Activated T-helper 17 cell treated with anti-CD3 and anti-CD28 coated beads, Interleukin-2, amount 50 U/mL, for 72 hours (primary cell): ENCODE measurements at places on chromosomes 5 and 9. TPM values are rescaled to one million over a fixed set of nuclear protein-coding genes. Genes with fewer than 3 reads are reported as not detected.
A peak's percentile ranks its signal among the peaks of the same experiment; 100 is the strongest.

GRCh38 chr9:126752376-126752775, 52.5 kb upstream of the ZBTB43 start:
- ATAC-seq: no peak

DNA sequence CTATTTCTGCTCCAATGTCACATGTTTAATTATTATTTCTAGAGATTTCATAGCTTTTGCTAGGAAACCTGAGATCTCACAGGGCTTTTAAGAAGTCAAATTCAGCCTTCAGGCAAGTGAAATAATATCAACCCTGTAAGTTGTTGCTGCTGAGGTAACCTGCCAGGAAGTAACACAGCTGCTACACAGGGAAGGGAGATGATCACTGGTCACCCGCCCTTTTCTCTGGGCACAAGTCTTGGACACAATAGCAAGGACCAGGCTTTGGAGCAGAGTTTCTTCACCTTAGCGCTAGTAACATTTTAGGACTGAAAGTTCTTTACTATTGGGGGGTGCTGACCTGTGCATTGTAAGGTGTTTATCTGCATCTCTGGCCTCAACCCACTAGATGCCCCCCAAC, 50.1 kb downstream of the PTTG1 start:
- ATAC-seq: no peak

DNA sequence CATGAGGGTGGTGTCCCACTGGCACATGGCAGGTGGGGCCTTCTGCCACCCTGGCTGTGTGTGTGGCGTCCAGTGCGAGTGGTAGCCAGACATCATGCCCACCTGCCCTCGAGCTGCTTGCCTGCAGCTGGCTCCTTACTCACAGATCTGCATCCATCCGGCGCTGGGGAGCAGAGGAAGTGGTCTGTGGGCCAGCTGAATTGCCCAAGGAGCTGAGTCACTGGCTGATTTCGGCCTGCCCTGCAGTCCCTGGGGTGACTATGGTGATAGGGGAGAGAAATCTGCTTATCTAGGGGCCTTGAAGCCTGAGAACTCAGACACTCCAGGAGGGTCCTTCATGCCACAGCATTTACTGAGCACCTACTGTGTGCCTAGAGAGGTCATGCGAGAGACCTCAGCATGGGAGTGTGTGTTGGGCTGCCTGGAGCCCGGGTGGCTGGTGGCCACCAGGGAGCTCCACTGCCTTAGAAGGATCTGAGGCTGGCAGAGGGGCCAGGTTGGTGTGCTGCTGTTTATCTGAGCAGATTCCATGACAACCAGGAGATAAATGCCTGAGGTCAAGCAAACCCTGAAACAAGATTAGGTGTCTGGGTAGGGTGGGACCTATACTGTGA, 57.1 kb downstream of the SLC22A5 start:
- ATAC-seq: peak; percentile 67

The APBA1 gene
- 3.8 TPM for total RNA-seq

DNA sequence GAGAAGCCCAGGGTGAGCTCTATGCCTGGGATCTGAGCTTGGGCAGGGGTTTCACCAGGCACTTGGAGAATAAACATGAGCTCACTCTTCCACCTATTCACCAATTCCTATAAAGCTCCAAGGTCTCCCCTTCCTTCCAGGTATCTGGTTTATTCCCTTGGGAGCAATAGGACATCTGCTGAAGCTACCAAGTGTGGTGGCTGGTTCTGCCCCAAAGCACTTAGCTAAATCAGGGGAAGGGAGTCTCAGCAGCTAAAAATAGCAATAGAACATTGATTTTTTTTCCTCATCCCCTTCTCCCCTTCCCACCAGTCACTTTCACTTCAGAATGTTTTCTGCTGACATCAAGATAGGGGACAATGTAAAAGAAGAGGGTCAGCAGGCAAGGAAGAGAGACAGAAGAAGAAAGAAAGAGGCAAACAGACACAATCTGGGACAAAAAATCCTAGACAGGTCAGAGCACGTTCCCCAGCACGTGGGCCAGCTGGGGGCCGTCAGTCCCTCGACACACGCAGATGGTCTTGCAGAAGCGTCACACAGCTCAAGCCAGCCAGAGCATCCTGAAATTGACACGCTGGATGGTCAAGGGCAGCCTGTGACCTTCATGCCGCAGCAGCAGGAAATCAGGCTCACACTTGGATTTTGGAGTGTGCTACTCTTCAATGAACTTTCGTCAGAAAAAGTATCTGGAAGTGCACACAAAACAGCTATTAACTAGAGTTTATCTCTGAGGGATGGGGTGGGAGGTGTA, 176.0 kb downstream of the ZNF608 start:
- no peak for ATAC-seq

The FABP6 gene
- 0.87 TPM for total RNA-seq

DNA sequence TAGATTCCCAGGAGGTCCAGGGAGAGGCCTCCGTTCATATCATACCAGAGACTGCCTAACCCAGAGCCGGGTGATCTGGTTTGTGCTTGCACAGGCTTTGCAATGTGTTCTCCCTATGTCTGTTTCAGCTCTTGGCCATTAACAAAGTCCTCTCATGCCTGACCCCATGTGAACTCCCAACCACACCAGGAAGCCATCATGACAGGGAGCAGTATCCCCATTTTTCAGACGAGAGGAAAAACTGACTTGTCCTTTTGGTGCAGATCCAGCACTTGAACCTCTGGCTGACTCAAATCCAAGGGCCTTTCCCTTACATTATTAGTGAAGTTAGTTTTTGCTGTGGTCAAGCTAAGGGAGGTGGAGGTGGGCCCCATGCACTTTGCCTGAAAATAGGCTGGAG, 58.4 kb downstream of the TEX10 start:
- ATAC-seq: no peak

The FAM120A gene
- 151 TPM for total RNA-seq

The CCL27 gene
- 1.6 TPM for total RNA-seq

The SET gene
- total RNA-seq: 598 TPM

The PCDHA9 gene
- not detected for total RNA-seq

The GPR150 gene
- total RNA-seq: 0.61 TPM

- ATAC-seq: no peak
Measured at GRCh38 chr9:85744480-85744879, 2.7 kb upstream of the AGTPBP1 start.

- ATAC-seq: no peak
Measured at GRCh38 chr5:120615967-120616645, 152.0 kb downstream of the PRR16 start.

The PAEP gene
- total RNA-seq: not detected

The CNTNAP3 gene
- total RNA-seq: not detected

- ATAC-seq: no peak
Measured at GRCh38 chr9:127809002-127809539, 6.4 kb downstream of the FPGS start.

GRCh38 chr9:126695186-126695585, 81.5 kb downstream of the LMX1B start:
- no peak for ATAC-seq

DNA sequence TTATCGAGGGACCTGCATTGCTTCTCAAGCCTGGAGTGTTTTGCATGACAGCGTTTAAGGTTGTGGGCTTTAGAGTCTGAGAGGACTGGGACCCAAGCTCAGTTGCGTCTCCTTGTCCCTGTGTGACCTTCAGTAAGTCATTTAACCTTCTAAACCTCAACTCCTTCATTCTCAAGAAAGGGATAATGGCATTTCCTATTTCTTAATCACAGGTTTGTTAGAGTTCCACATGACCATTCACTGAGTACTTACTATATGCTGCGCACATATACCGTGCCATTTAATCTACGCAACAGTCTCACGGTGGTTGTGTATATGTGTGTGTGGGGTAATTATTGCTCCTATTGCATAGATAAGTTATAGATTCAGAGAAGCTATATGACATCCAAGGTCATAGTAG, 76.3 kb downstream of the MACROH2A1 start:
- no peak for ATAC-seq

- no peak for ATAC-seq
Measured at GRCh38 chr5:35294017-35294416, 63.7 kb upstream of the PRLR start.

- ATAC-seq: no peak
Measured at GRCh38 chr5:127015716-127016115, 14.6 kb downstream of the MARCHF3 start.

DNA sequence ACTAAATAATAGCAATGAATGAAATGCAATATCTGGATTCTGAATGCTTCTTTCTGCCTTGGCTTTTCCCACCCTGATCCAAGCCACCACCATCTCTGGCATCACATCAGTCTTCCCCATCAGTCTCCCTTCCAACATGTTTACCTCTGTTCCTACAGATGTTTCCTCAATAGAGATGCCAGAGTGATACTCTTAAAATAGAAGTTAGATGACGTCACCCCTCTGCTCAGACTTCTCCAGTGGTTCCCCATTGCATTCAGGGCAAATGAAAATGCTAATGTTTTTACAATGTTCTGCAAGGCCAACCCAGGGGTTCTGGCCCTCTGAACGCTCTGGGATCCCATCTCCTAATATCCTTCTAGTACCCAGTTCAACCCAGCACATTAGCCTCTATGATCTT, 305.8 kb downstream of the TRIM32 start:
- ATAC-seq: no peak

The PCDHAC1 gene
- total RNA-seq: not detected

GRCh38 chr9:90307167-90307833, 335.3 kb downstream of the DIRAS2 start:
- ATAC-seq: no peak

- ATAC-seq: no peak
Measured at GRCh38 chr9:132116583-132116982, 36.9 kb upstream of the MED27 start.

DNA sequence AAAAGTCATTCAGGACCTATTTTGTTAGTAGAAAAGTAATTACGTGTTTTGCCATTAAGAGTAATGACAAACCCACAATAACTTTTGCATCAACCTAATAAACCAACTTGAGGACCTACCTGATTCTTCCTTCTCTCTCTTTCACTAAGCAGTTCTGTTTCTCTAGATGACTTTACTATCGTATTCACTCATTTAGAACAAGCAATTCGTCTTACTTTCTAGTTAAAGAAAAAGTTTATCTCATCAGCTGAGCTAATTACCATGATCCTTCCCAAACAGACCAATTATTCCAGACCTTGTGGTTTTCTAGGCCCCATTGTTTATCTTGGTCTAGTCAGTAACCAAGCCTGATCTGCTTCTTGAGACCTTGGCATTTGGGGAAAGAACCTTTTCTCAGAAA, 49.6 kb upstream of the PRDM9 start:
- no peak for ATAC-seq

- peak; percentile 64 for ATAC-seq
Measured at GRCh38 chr5:135565725-135566421, 12.9 kb downstream of the CXCL14 start.

The PRKACG gene
- not detected for total RNA-seq

GRCh38 chr9:21016701-21017491, 14.5 kb downstream of the HACD4 start:
- peak; percentile 54 for ATAC-seq

The QRFP gene
- total RNA-seq: not detected

DNA sequence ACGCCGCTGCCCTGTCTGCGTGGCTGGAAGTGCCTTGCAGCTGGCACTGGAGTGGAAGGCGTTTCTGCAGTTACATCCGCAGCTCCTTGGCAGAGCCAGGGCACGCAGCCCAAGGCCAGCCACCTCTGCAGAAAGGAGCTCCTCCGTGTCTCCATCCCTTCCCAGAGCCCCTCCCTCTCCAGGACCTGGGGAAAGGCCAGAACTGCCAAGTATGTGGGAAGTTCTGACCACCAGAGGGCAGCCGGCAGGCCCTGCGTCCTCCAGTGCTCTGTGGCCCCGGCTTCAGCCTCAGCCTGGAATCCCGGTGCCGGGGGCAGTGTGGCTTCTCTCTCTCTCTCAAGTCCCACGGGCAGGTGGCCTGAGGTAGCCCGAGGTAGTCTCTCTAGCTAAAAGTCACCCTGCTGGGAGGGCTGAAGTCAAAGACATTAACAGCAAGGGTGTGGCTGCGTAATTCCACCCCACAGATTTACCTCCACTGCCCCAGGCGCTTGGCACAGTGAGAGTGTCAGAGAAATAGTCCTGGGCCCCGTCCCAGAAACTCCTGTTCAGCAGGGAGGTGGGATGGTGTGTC, 101.7 kb upstream of the FCN2 start:
- ATAC-seq: no peak

- ATAC-seq: no peak
Measured at GRCh38 chr9:114308361-114308950, 14.4 kb upstream of the ORM1 start.

The IL13 gene
- 4.3 TPM for total RNA-seq

GRCh38 chr9:107838766-107839165, 349.2 kb upstream of the KLF4 start:
- ATAC-seq: no peak

GRCh38 chr5:109748546-109748945, 58.8 kb downstream of the MAN2A1 start:
- no peak for ATAC-seq

- no peak for ATAC-seq
Measured at GRCh38 chr5:132008961-132009680, 2.3 kb downstream of the ACSL6 start.

The CDH12 gene
- not detected for total RNA-seq

The RAB3C gene
- total RNA-seq: not detected
